ENCODE measurements at places on chromosomes 2 and 18. TPM values are rescaled to one million over a fixed set of nuclear protein-coding genes. Genes with fewer than 3 reads are reported as not detected.

GRCh38 chr2:148511883-148512282 lies 132.7 kb upstream of the EPC2 start:
- no peak for DNase-seq

The MARCHF4 gene
- total RNA-seq: 5.0 TPM

- DNase-seq: peak; percentile 95
Observed at GRCh38 chr2:42117923-42118753, 51.0 kb upstream of the EML4 start.

The TEKT4 gene
- not detected for total RNA-seq

The PCBP1 gene
- total RNA-seq: 37.7 TPM

GRCh38 chr2:127536707-127537541 lies 1.4 kb downstream of the MYO7B start:
- DNase-seq: no peak

Measured in M059J (cell line).